ENCODE measurements at places on chromosomes 7 and 10.

- peaks cover 8% of the 10 kb centered on the region for H3K27me3 ChIP-seq
- H3K4me1 ChIP-seq = peaks cover 27% of the 10 kb centered on the region
- peak overlapping the region; percentile 66 for H3K4me3 ChIP-seq
- H3K27ac ChIP-seq = peak overlapping the region; percentile 39
- DNase-seq = peak; percentile 79
These were observed 1.1 kb upstream of the STK32C start for GRCh38 chr10:132308587-132309470.

DNA sequence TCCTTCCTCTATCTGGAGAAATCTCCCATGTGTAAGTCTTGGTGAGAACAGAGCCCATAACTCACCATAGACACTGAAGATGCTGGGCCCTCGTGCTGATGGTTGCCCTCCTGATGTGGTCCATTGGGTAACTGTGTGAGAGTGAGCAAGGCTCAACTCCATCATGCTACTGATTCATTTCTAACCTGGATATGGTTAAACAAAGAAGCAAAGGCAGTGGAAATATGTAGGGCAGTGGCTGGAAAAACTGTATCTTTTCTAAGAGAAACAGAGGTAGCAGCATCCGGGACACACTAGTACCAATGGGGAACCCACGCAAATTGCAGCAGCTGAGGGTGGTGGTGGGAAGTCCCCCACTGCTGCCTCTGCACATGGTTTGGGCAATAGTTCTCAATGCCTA is 221.7 kb downstream of the KLF6 start:
- no peak overlapping the region for H3K4me3 ChIP-seq
- no peak overlapping the region for H3K27ac ChIP-seq
- H3K27me3 ChIP-seq = no peaks in the 10 kb centered on the region
- no peaks in the 10 kb centered on the region for H3K4me1 ChIP-seq
- no peaks in the 10 kb centered on the region for H3K36me3 ChIP-seq

GRCh38 chr7:79553811-79554555 is 100.5 kb upstream of the MAGI2 start:
- no peaks in the 10 kb centered on the region for H3K36me3 ChIP-seq
- H3K4me1 ChIP-seq = no peaks in the 10 kb centered on the region
- DNase-seq = no peak
- no peak overlapping the region for H3K27ac ChIP-seq
- no peak overlapping the region for H3K4me3 ChIP-seq

DNA sequence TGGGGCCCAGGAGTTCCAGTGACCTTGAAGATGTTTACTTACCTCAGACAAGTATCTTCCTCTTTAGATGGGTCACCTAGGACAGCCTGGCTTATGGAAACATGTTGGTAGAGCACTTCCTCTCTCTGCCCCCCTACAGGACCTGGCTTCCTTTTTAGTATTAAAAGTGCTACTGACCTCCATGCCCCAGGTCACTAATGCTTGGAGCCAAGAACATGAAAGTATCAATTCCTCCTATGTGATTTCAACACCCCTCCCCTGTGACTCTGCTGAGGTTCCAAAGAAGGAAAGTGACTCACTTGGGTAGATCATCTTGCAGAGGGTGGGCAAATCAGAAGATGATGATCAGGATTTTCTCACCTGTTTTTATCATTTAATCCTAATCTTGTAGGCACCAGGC is 125.3 kb upstream of the CCDC6 start:
- no peak overlapping the region for H3K4me3 ChIP-seq
- peak overlapping the region; percentile 6 for H3K27ac ChIP-seq
- H3K27me3 ChIP-seq = no peaks in the 10 kb centered on the region
- no peaks in the 10 kb centered on the region for H3K36me3 ChIP-seq
- H3K4me1 ChIP-seq = peaks cover 5% of the 10 kb centered on the region

- H3K36me3 ChIP-seq = no peaks in the 10 kb centered on the region
- no peaks in the 10 kb centered on the region for H3K27me3 ChIP-seq
- H3K4me3 ChIP-seq = no peak overlapping the region
- no peak for DNase-seq
- peak overlapping the region; percentile 4 for H3K27ac ChIP-seq
These were observed 10.8 kb upstream of the AQP1 start for GRCh38 chr7:30900803-30901362.

DNA sequence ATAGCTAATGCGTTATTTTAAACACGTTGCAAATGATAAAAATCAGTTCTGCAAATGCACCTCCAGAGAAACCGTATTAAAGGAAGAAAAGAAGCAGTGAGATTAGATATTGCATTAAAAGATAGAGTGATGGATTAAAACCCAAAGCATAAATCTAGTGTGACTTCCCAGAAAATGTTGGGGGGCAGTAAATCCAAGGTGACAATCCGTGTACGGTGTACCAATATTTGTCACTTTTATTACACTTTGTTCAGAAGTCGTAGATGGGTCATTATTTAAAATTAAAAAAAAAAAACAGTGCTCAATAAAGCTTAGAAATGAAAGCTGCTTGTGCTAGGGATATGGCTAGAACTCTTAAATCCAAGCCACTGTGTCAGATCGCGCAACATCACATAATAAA is 106.4 kb downstream of the TMEM130 start:
- peaks cover 24% of the 10 kb centered on the region for H3K27me3 ChIP-seq
- no peak for DNase-seq
- no peaks in the 10 kb centered on the region for H3K36me3 ChIP-seq
- no peaks in the 10 kb centered on the region for H3K4me1 ChIP-seq
- no peak overlapping the region for H3K27ac ChIP-seq
- no peak overlapping the region for H3K4me3 ChIP-seq

DNA sequence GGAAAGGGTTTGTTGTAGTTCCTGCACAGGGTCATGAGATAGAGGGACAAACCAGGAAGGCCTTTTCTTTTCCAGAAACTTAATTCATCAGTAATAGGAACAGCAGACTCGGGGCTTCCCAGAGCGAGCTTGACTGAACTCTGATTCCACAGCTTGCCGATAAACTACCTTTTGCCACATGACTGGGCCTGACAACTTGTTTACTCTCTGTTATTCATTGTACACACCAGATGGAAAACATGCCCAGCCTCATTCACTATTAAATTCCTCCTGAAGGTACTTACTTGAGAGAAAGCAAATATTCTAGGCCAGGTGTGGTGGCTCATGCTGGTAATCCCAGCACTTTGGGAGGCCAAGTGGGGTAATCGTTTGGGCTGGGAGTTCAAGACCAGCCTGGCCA is 77.1 kb upstream of the FGFR2 start:
- H3K4me1 ChIP-seq = no peaks in the 10 kb centered on the region
- no peak overlapping the region for H3K27ac ChIP-seq
- no peak for DNase-seq
- no peaks in the 10 kb centered on the region for H3K36me3 ChIP-seq

- no peaks in the 10 kb centered on the region for H3K36me3 ChIP-seq
- H3K27ac ChIP-seq = no peak overlapping the region
- no peaks in the 10 kb centered on the region for H3K4me1 ChIP-seq
- no peaks in the 10 kb centered on the region for H3K27me3 ChIP-seq
- no peak for DNase-seq
- H3K4me3 ChIP-seq = no peak overlapping the region
These were observed 75.0 kb upstream of the MAGI2 start for GRCh38 chr7:79528421-79528820.

DNA sequence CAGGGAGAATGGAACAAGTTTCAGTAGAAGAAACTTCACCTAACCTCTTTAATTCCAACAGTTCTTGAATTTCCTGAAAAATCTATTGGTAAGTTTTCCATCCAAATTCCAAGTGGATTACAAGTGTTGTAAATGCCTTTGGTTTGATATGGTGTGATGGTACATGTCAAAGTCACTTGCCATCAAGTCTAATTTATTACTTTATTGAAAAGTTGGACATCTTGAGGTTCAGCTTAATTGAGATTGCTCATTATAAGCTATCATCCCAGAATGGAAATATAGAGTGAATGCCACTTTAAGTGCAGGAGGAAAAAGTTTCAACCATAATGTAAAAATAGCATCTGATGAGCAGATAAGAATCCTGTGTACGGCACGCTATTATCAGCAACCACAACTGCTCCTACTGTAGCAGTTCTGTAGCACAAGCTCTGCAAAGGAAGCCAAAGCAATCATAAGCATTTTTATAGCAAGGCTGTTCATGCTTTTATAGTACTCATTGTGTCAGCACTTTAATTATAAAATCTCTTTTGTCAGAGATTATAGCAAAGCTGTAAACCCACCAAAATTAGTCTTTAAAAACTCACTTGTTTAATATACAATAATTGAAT is 991.8 kb upstream of the PHF14 start:
- no peaks in the 10 kb centered on the region for H3K4me1 ChIP-seq
- no peak for DNase-seq
- no peaks in the 10 kb centered on the region for H3K27me3 ChIP-seq
- no peak overlapping the region for H3K27ac ChIP-seq
- H3K36me3 ChIP-seq = no peaks in the 10 kb centered on the region
- no peak overlapping the region for H3K4me3 ChIP-seq

DNA sequence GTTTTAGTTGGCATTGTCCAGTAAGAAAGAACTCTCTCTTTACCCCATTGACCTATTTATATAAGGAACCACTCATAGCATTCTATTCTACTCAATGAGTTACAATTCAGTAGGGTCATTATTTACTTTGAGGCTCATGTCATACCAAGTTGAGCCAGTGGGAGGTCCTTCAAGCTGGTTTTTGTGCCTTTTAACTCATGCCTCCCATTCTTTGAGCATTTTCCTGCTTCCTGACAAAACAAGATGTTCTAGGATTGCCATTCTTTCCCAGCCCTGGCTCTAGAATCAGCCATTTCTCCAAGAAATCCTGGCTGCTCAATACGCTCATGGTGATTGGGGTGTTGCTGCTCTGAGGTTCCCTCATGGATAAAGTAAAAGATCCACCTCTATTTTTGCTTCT is 250.1 kb downstream of the ABCA13 start:
- H3K27ac ChIP-seq = no peak overlapping the region
- H3K36me3 ChIP-seq = no peaks in the 10 kb centered on the region
- no peak for DNase-seq

DNA sequence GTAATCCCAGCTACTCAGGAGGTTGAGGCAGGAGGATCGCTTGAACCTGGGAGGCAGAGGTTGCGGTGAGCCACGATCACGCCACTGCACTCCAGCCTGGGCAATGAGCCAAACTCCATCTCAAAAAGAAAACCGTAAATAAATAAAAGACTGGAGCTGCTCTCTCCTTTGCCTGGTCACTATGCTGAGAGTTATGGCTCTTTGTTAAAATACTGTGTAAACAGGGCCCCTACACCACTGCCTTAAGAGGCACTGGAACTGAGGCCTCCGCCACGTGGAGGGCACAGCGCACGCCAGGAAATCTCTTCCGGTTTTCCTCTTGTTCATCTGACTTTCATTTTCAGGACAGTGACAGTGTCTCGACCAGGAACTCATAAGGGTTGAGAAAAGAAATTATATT is 123.3 kb downstream of the PAXIP1 start:
- H3K27ac ChIP-seq = no peak overlapping the region
- peaks cover 14% of the 10 kb centered on the region for H3K27me3 ChIP-seq
- no peak overlapping the region for H3K4me3 ChIP-seq
- DNase-seq = no peak

DNA sequence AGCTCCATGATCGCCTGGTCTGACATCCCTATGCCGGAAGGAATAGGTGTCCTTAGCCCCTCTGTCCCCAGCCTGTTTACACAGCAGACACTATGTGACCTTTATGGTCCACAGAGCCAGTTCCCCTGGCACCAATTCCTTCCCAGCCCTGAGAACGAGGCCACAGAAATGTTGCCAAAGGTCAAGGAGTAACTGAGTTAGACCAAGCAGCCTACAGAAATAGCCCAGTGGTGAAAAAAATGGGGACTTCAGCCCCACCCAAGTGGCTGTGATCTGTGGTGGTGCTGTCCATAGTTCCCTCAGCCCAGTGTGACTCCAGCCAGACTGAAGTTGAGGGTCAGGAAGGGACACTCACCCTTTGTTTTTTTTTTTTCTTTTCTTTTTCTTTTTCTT is 2.5 kb downstream of the PGAM2 start:
- H3K4me1 ChIP-seq = peaks cover 23% of the 10 kb centered on the region
- peaks cover 47% of the 10 kb centered on the region for H3K36me3 ChIP-seq
- no peak overlapping the region for H3K4me3 ChIP-seq
- no peak overlapping the region for H3K27ac ChIP-seq
- H3K27me3 ChIP-seq = no peaks in the 10 kb centered on the region

DNA sequence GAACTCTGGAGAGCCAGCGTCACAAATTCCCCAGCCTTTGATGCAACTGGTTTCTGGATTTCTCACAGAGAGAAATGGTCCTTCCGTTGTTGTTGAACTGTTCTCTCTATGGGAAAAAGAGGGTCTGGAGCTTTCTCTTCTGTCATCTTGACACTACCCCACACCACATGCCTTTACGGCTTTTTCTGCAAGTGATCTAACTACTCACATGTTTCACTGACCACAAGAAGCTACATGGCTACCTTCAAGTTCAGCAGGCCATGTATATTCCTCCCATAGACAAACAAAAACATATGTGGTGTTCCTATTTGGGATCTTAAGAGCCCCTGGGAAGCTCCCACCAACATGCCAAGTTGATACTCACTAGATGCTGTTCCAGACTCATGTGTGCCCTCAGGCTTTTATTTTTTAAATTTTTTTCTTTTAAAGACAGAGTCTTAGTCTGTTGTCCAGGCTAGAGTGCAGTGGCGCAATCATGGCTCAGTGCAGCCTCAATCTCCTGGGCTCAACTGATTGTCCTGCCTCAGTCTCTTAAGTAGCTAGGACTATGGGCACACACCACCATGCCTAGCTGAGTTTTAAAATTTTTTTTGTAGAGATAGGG is 72.0 kb downstream of the RNF216 start:
- no peak for DNase-seq
- H3K4me3 ChIP-seq = no peak overlapping the region
- H3K36me3 ChIP-seq = peaks cover 76% of the 10 kb centered on the region
- no peak overlapping the region for H3K27ac ChIP-seq
- H3K27me3 ChIP-seq = no peaks in the 10 kb centered on the region
- H3K4me1 ChIP-seq = peaks cover 3% of the 10 kb centered on the region

DNA sequence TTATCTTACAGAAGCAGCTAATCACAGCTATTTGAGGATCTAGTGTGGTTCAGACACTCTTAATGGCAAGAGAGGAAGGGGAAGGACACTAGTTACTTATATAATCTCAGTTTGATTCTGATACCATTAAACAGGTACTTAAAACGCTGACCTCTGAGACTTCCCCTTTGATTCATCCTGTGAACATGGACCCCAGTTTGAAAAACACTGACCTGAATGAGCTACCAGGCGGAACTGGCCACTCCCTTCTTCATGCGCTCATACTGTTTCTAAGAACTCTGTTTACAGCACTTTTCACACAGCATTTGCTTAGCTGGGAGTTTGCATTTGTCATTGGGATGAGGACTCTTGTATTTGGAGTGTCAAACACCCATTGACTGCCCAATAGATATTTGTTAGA is 45.7 kb downstream of the BEND7 start:
- H3K36me3 ChIP-seq = no peaks in the 10 kb centered on the region
- H3K27ac ChIP-seq = no peak overlapping the region
- H3K4me1 ChIP-seq = no peaks in the 10 kb centered on the region
- no peaks in the 10 kb centered on the region for H3K27me3 ChIP-seq
- no peak for DNase-seq

GRCh38 chr7:158946771-158947170 is 90.4 kb downstream of the DYNC2I1 start:
- H3K36me3 ChIP-seq = peaks cover 76% of the 10 kb centered on the region
- no peak for DNase-seq
- H3K27ac ChIP-seq = no peak overlapping the region
- no peaks in the 10 kb centered on the region for H3K4me1 ChIP-seq
- H3K4me3 ChIP-seq = no peak overlapping the region

GRCh38 chr7:134991469-134992339 is 5.4 kb downstream of the AGBL3 start:
- no peak overlapping the region for H3K27ac ChIP-seq
- peaks cover 16% of the 10 kb centered on the region for H3K4me1 ChIP-seq
- H3K4me3 ChIP-seq = no peak overlapping the region

Data from suprapubic skin (tissue), 4 donors.